ENCODE measurements at places on chromosomes 3 and 15.
A peak's percentile ranks its signal among the peaks of the same experiment; 100 is the strongest.

GRCh38 chr3:112038863-112039262 is 4.3 kb downstream of the TMPRSS7 start:
- no peak for DNase-seq

DNA sequence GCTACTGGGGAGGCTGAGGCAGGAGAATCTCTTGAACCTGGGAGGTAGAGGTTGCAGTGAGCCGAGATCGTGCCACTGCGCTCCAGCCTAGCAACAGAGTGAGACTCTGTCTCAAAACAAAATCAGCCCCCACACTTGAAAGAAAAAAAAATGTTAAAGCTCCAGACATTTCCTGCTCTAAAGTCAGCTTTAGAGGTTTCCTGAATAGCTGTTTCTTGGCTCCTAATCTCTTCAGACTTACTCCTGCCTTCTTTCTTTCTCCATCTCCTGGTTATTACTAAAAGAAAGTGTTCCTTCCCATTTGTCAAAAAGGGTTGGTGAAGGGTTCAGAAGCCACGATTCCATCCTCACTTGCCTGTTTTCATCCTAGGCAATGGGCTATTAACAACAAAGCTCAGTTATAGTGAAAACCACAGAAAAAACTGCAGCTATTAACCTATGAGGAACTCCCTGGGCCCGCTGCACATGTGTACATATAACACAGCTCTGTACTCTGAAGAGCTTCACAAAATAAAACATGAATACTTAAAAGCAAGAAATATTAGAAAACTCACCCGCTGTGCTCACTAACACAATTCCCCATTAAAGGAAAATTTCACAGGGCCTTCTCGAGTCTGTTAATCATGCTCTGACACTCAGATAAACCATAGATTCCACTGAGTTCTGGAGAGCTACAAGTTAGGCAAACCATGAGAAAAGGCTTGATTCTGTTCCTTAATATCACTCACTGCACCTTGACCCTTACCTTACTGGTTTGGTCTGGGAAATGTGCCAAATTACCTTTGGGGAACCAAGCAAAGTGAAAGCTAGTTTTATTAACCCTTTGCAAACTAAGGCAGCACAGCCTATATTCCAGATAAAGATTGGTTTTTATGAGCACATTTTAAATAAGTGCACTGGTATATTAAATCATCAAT is 89.9 kb upstream of the TSPAN3 start:
- DNase-seq, result peak; percentile 75

DNA sequence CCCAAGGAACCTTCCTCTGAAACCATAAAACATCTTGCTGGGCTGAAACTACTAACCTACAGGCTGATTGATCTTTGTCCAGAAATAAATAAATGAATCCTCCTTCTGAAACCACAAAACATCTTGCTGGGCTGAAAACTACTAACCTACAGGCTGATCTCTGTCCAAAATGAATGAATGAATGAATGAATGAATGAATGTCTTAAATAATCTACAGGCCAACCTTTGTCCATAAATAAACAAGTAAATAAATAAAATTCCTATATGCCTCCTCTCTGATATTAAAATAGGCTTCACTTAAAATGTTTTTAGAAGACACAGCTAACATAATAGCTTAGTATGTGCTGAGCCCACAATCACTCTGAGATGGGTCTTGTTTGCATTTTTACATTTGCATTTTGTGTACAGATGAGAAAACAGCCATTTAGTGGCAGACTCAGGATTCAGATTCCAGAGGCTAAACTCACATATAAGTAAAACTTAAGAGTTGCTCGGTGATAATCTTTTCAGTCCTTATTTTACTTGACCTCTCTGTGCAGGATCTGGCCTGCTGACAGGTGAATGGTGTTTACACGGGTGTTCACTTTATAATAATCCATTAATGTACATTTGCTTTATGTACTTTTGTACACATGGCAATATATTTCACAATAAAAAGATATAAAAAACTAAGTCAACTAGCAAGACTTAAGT is 10.4 kb downstream of the TJP1 start:
- no peak for DNase-seq

GRCh38 chr3:160980740-160981139 is 124.4 kb downstream of the B3GALNT1 start:
- no peak for DNase-seq

DNA sequence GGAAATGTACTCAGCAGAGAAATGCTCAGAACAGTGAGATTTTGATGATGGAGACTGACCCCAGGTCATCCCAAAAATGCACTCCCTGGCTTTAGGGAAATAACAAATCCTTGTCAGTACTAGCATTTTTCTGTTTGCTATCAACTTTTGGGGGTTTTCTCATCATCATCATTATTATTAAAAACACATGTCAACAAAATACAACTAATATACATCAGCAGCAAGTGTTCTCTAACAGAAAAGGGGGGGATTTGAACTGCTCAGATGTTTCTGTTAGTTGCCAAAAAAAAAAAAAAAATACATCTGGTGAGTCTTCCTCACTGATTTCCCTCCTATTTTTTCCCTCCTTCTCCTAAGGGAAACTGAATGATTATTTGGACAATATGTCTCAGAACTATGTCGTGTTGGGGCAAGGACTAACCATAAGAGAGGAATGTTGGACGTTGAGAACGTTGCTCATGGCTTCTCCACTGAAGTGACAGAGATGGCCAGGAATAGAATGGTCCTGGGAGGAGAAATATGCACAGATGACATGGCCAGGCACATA is 230.0 kb upstream of the MCTP2 start:
- DNase-seq, result no peak

DNA sequence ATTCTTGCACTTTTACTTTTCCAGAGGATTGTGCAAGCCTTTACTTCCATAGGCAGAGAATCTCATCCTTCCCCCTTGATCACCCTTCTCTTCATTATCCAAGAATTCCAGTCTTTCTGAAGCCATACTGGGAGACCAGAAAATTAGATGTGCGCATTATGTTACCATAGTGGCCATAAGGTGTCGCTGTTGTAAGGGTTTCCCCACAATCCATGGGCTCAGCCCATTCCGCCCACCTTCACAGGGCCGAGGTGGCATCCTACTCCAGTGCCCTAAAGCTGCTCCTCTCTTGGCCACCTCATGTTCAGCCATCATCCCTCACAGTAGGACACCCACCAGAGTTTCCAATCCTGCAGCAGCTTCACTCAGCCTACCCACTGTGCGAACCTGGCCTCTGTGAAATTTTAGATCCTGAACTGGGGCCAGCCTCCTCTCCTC is 35.0 kb downstream of the CTSH start:
- DNase-seq, result peak; percentile 10

DNA sequence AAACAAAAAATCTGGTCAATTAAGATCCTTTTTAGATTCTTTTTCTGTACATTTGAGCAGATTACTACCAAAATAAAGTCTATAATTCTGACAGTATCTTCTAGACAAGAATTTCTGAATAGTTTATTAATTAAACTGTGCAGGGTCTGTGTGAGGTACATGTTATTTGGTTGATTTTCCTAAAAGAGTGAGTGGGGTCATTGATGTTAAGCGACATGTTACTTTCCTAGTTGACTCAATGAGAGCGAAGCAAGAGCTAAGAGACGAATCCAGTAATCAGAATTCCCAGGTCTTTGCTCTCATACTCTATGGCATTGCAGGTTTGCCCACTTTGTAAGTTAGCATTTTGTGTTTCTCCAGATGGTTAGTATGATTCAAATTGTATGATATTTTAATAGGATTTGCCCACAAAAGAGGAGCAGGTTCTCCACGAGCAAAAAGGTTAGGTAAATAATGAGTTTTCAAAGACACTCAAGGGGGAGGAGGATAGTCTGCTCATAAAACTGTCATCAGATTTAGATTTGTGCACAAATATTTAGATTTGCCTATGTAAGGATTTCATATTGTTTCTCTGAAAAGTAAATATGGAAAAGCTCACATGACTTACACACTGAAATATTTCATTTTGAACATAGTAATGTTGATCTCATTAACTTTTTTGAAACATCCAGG is 217.2 kb upstream of the CGNL1 start:
- DNase-seq, result no peak

- DNase-seq, result peak; percentile 65
Observed at GRCh38 chr3:13536832-13537231, 12.1 kb upstream of the FBLN2 start.

DNA sequence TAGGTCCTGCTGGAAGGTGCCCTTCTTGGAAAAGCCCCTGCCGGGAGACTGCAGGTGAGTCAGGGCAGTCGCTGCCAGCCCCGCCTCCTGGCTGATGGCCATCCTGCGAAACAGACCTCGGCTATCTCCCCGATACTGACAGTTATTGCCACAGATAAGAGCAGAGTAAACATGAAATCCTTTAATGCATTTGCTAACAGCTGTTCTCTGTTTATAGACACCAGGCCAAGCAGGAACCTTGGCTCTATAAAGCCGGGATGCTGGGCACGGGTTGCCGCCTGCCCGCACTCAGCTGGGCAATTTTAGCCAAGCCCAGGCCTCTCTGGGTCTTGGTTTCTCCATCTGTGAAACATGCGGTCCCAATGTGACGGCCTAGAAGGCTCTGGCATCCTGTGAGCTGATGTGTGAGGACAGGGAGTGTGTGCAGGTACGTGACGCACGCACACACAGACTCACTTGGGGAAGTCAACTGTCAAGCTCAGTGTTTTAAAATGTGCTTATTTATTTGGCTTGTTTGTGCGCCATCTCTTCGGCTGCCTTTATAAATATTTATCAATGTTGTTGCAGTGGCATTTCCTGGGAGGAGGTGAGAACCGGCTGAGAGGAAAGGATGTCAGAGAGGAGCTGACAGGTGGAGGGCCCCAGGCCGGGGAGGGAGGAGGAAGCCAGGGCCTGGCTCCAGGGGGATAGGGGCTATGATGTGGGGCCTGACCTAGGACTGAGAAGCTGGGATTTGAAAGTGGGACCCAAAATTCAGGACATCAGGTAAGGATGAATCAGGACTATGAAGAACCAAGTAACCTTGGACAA is 50.8 kb upstream of the PRR23E start:
- no peak for DNase-seq

GRCh38 chr15:87609474-87609873 is 647.1 kb downstream of the NTRK3 start:
- DNase-seq, result no peak

- DNase-seq, result no peak
Observed at GRCh38 chr3:189449084-189449483, 182.1 kb upstream of the TP63 start.

DNA sequence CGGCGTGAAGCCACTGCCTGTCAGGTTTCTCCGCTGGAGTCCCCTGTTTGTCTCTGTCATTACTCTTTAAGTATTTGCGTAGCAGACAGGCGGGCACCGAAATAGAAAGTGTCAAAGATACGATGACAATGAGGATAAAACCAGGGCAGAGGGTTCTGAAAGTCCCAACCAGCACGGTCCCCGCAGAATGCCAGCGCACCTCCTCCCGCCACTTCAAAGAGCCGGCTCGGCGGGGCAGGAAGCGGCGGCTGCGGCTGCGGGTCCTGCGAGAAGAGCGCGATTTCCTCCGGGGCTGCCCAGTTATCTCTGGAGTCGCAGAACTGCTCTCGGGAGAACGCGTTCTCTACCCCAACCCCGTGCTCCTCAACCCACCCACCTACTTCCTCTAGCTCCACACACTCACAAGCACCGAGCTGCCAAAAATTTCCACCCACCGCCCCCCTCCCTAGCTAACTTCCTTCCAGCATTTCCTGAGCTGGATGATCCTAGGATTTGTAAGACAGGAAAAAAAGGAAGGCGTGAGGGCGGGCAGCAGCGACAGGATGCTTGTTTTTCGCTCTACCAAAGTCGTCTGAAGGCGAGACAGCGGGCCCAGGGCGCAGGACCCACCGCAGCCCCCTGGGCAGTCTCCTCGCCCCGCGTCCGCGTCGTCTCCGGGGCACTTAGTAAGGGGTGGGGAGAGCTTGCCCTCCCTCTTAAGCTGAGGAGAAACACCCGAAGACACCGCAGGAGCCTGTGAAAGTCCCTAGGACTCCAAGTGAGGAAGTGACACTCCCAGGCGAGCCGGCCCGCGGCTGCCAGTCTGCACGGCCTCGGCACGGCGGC is at the start of gene ARHGAP31:
TSS of gene ARHGAP31 (plus strand) at position 513 of the 825 bp plus-strand sequence. CDS start 522 bp downstream, outside the sequence.
- DNase-seq, result peak; percentile 62

DNA sequence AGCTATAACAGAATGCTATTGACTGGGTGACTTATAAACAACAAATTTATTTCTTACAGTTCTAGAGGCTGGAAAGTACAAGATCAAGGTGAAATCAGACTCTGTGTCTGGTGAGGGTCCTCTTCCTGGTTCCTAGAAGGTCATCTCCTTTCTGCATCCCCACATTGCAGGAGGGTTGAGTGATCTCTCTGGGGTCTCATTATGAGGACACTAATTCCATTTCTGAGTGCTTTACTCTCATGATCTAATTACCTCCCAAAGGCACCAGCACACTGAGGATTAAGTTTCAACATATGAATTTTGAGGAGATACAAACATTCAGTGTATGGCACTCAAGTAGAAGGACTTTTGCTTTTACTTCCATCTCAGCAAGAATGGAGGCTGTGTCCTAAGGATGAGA is 534.1 kb upstream of the KCNMB2 start:
- no peak for DNase-seq

DNA sequence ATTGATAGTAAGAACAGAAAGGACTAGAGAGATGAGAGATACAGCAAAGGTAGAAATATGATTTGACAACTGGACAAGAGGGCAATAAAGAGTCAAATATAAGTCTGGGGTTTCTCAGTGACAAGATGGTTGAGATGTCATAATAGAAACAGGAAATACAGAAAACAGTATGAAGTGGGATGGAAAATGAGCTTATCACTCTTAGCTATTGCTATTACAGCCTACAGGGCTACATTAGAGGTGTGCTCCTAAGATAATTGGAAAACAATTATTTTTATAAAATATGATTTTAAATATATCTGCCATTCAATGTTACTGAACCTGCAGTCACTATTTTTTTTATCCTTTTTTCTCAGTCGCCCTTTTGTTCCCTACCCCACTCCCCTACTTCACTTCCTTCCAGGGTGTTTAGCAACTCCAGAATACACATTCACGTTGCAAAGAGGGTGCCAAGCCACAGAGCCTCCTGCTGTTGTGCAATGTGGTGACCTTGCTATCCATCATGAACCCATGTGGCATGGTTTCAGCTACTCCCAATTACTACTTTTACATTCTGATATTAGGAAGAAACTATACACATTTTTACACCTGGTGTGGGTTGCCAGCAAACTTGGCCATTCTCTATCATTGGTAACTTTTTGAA is 6.0 kb downstream of the NRG4 start:
- peak; percentile 68 for DNase-seq

- no peak for DNase-seq
Observed at GRCh38 chr3:144415492-144415891, 443.9 kb downstream of the DIPK2A start.

- no peak for DNase-seq
Observed at GRCh38 chr3:190097025-190097424, 23.7 kb downstream of the P3H2 start.

- no peak for DNase-seq
Observed at GRCh38 chr3:39338201-39338600, 8.7 kb downstream of the CCR8 start.

DNA sequence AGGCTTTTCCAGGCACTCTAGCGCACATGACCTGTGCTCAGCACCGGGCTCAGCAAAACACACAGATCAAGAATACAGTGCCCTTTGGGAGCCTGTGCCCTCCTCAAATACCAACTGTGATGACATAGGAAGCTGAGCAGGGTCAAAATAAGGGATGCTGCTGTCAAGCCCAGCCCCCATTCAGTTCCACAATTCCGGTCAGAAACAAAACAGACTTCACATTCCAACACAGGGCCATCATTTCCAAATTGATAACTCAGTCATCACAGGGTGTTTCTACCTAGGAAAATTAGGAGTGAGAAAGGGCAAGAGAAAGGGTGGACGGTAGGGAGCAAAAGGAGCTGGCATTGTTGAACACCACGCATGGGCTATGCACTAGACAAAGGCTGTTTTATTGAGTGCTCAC is 158.4 kb upstream of the CCDC54 start:
- no peak for DNase-seq
